ENCODE measurements at places on chromosomes 3 and 15.

DNA sequence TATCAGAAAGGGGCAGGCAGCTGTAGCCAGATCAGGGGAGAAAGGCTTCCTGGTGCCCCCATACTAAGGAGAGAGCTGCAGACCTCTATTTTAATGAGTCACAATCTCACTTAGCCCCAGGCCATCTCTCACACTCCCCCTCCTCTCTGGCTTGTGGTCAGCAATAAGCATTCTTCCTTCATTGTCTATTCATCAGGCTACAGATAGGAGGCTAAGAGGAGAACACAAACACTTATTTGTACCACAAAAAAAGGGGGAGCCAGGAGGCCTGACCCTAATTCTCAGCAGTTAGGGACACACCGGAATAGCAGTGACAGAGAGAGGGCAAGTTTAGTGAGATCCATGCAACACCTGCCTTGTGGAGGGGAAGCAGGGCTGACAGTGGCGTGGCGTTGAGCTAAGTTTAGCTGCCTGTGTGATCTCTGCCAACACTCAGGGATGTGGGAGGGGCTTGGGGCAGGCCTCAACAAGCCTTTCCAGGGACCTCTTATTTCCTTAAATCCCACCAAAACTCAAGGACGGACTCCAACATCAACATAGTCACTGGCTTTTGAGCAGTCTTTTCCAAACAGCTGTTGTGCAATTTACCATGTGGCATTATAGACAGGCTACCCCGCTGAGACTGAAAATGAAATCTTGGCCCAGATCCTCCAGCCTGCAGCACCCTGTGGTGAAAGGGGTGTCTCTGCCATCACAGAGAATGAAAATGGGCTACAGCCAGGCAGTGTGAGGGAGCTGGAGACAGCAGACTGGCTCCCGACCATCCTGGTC lies 191.9 kb upstream of the TSC22D2 start:
- no peak for DNase-seq

DNA sequence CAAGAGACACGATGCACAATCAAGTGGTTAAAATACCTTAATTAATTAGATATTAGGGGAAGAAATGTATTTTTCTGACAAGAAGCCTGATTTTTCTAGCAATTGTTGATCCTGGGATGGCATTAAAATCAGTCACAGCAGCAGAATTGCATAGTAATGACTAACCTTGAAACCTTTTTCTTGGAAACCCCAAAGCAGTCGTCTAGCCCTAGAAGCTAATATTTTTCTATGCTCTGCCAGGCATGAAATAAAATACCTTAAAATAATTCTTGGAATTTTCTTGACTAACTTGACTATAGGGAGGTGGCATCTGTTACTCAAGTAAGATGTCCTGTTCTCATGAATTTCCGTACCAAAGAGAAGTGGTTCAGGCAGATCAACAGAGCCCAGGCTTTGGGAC lies 204.1 kb downstream of the THRB start:
- no peak for DNase-seq

- DNase-seq: no peak
Observed at GRCh38 chr3:73774645-73775044, 149.9 kb upstream of the PDZRN3 start.

- DNase-seq: no peak
Observed at GRCh38 chr3:72800869-72801268, 47.4 kb downstream of the SHQ1 start.

- DNase-seq: no peak
Observed at GRCh38 chr3:122964811-122965210, 62.8 kb downstream of the SEMA5B start.

- no peak for DNase-seq
Observed at GRCh38 chr3:119557192-119557876, 2.1 kb downstream of the CD80 start.

DNA sequence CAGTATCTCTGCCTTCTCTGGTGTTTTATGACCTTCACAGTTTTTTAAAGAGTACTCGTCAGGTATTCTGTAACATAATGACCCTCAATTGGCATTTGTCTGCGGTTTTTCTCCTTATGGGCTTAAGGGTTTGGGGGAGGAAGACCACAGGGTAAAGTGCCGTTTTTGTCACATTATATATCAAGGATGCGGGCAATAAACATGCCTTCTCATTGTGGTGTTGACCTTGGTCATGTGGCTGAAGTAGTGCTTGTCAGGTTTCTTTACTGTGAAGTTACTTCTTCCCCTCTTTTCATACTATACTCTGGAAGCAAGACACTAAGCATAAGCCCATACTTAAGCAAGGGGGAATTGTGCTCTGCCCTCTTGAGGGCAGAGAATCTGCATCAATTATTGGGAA lies 16.6 kb downstream of the CAPN3 start:
- DNase-seq: no peak

DNA sequence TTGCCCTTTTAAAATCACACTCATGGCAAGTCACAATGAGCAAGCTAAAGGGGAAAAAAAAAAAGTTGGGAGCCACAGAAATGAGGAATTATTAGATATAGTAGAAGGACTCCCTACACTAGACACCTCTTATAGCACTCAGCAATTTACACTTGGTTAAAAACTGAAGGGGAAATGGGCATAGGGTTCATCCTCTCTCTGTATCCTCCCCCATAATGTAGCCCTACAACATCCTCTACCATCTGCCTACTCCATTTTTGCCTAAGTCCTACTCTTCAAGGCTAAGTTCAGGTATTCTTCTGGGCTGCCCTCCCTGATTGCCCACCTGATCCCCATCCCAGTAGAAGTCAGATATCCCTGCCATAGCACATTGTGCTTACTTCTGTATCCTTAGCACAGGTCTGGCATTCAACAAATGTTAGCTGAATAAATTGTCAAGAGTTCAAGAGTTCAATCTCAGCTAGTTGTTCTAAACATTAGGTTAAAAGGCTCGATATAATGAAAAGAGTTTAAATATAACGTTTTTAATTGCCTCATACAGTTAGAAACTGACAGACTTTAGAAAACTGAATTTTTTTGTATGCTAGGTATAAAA lies 14.5 kb downstream of the SETD2 start:
- DNase-seq: no peak

- DNase-seq: no peak
Observed at GRCh38 chr3:191300422-191300821, 28.8 kb upstream of the CCDC50 start.

- no peak for DNase-seq
Observed at GRCh38 chr15:41968701-41969100, 3.7 kb downstream of the EHD4 start.

GRCh38 chr3:66957367-66957766 lies 40.7 kb upstream of the KBTBD8 start:
- DNase-seq: no peak

Measured in activated CD8-positive, alpha-beta memory T cell treated with anti-CD3 and anti-CD28 coated beads, Interleukin-2, amount 50 U/mL, for 48 hours (primary cell).